Stimulated activated CD8-positive, alpha-beta memory T cell treated with anti-CD3 and anti-CD28 coated beads, Interleukin-15, amount 100 ng/mL, for 1 hour (primary cell): ENCODE measurements at places on chromosomes 2 and 18.

GRCh38 chr2:237763812-237764211, 34.8 kb upstream of the RBM44 start:
- DNase-seq, result no peak

DNA sequence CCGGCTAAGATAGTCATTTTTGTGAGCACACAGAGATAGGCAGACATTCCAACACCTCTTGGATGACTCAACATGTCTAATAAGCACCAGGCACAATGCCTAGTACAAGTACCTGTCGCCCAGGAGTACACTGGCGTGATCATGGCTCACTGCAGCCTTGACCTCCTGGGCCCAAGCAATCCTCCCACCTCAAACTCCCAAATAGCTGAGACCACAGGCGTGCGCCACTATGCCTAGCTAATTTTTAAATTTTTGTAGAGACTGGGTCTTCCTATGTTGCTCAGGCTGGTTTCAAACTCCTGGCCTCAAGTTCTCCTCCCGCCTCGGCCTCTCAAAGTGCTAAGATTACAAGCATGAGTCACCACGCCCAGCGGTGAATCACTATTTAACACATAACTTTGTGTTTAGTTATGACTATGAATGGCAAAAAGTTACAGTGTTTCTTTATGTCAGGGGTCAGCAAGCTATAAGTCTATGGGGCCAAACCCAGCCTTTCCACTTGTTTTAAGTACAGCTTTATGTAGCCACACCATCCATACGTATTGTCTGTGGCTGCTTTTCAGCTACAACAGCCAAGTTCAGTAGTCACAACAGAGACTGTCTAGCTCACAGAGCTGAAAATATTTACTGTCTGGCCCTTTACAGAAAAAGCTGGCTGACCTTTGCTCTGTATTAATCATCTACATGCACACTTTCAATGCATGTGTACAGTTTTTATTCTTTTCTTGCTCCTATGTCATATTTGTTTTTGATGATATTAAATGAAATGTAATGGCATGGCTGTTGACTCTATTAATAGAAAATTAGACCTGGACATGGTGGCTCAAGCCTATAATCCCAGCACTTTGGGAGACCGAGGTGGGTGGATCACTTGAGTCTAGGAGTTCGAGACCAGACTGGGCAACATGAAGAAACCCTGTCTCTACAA, 18.7 kb downstream of the ORC2 start:
- no peak for DNase-seq

DNA sequence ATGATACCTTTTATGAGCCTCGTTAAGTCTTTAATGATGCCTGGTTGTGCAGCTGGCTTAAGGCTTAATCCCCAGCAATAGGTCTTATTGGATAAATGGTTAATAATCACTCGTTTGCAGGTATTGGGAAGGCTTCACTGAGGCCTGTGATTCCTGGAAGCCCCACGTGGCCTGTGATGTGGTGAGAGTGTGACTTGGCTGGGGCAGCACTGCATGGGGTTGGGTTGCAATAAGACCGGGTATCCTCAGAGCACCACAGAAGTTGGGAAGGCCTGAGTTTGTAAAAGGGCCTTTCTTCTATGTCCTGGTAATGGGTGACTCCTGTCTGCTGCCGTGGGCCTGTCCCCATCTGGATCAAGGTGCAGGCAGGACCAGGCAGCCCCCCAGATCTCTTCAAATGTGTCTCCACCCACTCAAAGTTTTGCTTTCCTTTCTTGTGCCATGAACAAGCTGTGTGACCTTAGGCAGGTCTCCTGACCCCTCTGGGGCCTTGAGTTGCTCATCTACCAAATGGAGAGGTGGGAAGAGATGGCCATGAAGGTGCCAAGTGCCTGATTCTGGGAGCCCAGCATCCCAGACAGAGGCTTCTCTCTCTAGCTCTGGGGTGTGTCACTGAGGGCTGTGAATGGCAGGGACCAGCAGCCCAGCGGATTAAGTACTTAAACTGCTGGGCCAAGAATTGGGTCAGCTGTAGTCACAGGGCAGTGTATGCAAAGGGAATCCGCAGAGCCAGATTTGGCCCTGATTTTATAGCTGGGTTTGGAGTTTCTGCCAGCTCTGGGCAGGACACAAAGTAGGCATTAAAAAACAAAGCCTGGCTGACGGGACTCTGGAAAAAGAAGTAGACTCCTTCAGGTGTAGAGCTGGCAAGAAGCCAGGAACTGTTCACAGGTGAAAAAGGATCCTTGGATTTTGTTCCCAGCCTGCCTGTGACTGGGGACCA, 24.4 kb downstream of the LBH start:
- no peak for DNase-seq

DNA sequence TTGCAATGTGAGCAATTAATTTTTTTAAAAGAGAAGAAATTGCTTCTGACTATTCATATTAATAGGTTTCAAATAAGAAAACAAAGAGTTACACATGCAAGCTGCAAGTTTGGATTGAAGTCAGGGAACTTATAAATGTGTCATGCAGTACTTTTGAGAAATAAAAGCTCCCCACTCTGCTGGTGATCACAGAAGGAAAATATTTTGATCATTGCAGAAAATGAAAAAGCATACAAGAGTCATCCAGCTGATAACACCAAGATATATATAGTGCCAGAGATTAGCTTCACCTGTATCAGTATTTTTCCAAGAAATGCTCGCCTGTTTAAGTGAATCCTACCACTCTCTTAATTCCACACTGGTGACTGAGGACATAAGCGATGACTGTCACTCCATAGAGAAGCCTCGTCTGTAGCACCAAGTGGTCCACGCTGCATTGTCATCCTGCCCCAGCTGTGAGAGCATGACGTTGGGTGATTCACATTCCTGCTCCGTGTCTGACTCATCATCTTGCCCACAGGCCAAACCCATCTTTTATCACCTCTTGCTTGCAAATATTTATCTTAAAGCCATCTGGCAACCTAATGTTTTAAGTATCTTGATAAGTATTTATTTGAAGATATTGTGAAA, 178.0 kb downstream of the ASXL3 start:
- DNase-seq, result no peak

DNA sequence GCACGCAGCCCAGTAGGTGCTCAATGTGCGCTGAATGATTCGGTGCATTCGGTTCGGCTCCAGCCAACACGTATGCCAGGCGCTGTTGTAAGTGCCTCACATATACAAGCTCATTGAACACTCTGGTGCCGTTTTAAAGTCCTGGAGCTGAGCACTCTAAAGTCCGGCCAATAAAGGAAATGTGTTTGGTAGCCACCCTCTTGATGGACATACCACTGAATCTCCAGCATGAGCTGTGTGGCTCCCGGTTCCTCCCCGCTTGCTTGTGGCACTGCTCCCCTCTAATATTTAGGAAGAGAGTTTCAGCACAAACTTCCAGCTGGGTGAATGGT, 112.1 kb downstream of the MCFD2 start:
- DNase-seq, result no peak

- DNase-seq, result no peak
Observed at GRCh38 chr2:3683748-3684454, 19.5 kb upstream of the DCDC2C start.

GRCh38 chr2:23658466-23658942, 268.4 kb downstream of the ATAD2B start:
- no peak for DNase-seq

DNA sequence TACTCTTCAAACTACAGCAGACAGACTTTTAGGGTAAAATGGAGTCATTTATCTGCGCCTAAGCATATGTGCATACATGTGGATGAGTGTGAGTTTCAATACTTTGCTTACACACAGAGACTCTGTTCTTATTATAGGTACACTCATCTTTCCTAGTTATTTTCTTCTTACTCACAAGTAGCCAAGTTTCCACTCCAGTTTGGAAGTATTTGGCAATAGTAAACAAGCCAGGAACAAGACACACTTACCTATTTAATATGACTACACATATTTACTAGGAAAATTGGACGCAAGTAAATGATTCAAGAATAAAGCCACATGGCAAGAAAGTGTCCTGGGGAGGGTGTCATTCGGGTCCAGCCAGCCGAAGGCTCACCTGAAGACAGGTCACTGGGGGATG, 414.3 kb downstream of the FBXO15 start:
- no peak for DNase-seq
